ENCODE measurements at places on chromosomes 13 and 19.

GRCh38 chr13:66113882-66114526, 1116.1 kb downstream of the PCDH9 start:
- DNase-seq, result no peak

- no peak for DNase-seq
Observed at GRCh38 chr19:44452367-44452766, 4.1 kb upstream of the ZNF229 start.

- no peak for DNase-seq
Observed at GRCh38 chr19:28019901-28020300, 1193.0 kb downstream of the UQCRFS1 start.

- no peak for DNase-seq
Observed at GRCh38 chr13:77239312-77239711, 87.6 kb downstream of the MYCBP2 start.

DNA sequence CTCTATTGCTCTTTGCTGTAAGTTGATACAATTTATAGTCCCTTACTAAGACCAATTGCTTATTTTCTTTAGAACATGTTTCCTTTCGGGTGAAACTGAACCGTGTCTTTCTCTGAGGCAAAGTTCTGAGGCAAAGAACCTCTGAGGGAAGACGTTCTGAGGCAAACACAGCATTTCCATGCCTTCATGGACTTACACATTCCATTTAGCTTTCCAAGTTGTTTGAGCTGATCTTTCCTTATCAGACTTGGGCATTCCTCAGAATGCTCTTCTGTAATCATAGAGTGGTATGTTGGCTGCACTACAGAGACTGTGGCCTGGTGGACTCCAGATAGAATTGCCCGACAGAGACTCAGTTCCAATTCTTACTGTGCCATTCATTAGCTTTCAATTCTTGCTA, 579.1 kb downstream of the KCTD12 start:
- no peak for DNase-seq

- no peak for DNase-seq
Observed at GRCh38 chr19:16436780-16437332, 34.9 kb downstream of the EPS15L1 start.

GRCh38 chr13:91745967-91746366, 347.5 kb downstream of the GPC5 start:
- DNase-seq, result peak; percentile 90

DNA sequence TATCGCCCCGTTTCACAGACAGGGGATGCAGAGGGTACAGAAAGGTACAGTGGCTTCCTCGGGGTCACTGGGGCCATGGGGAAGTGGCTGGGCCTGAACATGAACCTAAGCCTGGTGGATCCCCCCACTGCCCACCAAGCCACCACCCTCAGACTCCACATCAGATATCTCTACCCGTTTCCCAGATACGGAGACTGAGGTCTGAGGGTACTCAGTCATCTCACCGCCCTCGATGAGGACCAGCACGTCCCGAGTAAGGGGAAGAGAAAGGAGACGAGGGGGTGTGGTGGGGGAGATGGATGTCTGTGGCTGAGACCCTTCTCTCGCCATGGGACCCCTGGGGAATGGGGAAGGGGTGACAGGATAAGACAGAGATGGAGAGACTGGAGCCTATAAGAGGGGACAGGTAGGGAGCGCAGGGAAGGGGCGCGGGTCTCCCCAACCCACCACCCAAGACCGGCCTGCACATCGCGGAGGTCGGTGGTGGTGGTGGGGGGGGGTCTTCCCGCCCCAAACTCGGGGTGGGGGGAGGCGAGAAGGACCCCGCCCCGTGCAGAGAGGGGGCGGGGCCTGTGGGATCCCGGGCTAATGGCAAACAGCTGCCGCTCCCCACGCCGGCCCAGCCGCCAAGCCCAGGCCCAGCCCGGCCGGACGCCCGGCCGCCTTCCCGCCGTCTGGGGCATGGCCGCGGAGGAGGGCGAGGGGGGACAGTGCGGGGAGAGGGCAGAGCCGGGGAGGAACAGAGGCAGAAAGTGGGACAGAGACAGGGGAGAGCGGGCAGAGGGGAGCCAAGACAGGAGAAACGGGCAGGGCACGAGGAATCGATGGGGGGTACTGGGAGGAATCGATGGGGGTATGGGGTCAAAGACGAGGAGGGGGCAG, 698 bp downstream of the KANK2 start:
- peak; percentile 59 for DNase-seq

DNA sequence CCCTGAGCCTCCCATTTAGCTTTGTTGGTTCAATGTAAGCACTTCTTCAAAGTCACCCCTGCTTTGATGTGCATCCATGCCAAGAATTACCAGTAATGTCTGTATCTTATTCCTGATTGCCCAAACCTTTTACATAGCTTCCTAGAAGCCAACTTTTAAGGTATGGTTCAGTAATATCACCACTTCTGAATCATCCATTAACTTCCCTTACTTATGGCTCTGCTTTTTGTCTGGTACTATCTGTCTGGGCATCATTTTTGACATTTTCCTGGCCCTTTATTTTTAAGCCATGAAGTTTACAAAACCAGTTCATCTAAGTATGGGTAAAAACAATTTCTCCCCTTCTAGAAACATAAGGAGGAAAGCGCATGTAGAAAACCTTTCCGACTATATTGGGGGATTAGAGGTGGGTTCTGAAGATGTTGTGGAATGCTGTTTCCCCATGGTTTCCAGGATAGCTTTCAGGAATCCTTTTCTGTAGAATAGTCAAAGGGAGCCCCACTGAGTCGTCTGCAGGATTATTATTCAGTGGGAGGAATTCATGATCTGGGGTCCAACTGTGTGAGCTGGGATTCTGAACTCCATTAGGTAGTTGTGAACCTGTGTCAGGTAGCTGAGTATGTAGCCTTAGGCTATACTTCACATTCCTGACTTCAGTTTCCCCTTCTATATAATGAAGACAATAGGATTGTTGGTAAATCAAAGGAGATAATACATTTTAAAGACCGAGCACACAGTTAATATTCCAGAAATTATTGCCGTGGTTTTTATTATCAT, 163.8 kb downstream of the SUCLA2 start:
- DNase-seq, result no peak

DNA sequence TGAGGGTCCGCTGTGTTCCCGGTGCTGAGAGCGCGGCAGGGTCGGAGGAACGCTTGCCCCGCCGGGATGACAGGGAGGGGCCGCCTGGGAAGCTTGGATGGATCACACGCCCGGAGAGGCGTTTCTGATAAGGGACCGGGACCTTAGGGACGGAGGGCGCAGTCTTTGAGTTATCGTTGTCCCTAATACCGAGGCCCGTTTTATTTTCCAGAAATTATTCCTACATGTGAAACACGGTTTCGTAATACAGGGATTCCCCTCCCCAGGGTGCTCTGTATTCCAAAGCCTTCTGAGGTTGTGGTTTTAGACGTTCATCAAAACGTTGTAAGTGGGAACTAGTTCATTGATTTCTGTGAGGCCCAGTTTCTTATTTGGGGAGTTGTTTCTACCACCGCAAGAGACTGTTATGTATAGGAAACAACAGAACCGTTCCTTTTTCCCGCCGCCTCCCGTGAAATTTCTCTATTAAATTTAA, 752 bp downstream of the PDCD5 start:
- peak; percentile 49 for DNase-seq

DNA sequence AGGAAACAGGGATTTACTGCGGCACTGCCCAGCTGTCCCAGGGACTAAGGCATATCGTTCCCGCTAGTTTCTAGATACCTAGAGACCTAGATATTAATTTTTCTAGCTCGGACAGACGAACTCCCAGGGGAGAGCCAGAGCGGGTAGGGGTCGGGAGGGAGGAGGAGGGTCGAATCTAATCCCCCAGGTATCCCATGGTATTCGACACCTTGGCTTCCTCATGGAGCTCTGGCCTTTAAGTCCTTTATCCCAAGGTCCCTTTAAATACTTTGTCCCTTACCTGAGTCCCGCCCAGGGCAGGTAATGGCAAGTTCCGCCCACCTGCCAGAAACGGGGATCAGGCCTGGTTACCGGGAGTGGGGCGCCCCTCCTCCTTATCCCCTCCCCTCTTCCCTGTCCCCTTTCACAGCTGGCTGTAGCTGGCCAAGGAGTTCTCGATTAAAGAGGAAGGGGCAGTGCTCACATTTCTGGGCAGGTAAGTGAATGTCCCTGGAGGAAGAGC, at the start of gene PRRG2:
TSS of gene PRRG2 (plus strand) at position 310 of the 502 bp plus-strand sequence. CDS start 1,904 bp downstream, outside the sequence.
- peak; percentile 53 for DNase-seq

DNA sequence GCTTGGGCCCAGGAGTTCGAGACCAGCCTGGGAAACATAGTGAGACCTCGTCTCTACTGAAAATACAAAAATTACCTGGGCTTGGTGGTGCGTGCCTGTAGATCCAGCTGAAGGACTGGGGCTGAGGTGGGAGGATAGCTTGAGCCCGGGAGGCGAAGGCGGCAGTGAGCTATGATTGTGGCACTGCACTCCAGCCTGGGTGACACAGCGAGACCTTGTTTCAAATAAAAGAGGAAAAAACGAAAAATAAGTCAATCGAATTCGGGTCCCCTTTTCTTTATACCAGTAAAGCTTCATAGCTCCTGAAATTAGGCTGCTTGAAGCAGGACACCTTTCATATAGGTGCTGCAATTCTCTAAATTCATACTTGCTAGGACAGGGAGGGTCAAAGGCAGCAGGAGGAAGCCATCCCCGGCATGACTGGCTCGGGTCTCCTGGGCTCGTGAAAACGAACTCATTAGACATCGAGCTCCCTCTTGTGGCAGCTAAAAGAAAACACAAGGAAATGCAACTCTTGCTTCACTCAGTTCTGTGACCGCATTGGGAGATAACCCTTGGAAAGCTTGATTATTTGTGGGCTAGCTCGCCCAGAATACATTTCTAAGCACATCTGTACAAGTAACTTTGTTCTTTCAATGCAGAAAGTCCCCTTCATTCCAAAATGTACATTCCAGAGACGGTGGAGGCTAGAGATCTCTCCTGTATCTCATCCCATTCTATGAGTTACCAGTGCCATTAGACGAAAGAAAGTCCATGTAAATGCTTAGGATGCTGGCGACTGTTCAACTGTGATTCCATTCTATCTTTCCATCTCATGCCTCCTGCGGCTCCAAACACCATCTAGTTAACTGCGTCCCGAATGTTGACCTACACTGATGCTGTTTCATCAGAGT, 16.8 kb downstream of the FPR2 start:
- peak; percentile 83 for DNase-seq

- DNase-seq, result no peak
Observed at GRCh38 chr13:79532576-79532975, 51.6 kb downstream of the NDFIP2 start.

DNA sequence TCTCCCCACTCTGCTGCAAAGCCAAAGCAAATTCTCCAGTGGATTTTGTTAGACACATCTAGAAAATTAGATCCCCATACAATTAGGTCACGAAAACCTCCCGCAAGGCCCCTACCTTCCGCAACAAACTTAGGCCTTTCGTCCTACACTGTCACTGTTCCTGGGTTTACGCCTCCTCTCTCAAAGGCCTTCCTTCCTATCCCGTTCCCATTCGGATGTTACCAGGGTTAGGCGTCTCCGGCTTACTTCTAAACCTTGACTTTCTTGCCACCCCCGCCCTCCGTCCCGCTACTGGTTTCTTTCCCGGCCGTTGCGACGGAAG, 754 bp downstream of the RNF6 start:
- DNase-seq, result peak; percentile 75

- DNase-seq, result no peak
Observed at GRCh38 chr13:44388427-44389059, 14.9 kb downstream of the SERP2 start.

DNA sequence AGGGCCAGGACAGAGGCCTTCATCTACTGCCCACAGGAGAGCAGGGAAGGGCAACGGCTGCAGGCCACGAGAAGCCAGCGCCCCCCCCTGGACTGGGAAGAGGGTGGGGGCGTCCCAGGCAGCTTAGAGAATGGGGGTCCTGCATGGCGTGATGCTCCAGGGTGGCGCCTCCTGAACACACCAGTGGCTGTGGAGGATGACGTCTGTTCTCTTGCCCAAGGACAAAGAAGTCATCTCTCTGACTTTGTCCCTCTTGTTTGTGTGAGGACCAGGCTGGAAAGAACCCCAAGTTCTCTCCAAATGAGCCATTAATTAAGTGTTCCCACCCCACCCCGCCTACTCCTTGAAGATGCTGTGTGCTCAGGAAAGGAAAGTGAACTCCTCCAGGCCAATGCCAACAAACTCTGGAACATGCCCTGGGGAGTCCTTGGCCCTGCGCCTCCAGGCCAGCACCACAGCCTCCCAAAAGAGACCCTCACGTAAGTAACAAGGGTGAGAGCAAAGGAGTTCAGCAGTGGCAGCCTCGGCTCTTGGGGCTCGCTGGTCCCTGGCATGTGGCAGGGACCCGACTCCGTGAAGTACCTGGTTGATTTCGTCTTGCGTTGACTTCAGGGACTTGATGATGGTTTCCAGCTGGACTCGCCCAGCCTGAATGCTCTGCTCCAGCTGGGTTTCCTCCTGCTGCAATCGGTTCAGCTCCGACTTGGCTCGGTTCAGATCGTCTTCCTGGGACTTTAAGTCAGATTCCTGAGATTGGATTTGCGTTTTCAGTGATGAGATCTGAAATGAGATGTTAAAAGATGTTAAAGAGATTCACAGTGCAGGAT, 68.4 kb downstream of the EPS15L1 start:
- no peak for DNase-seq

- peak; percentile 51 for DNase-seq
Observed at GRCh38 chr13:75372517-75372916, 109.5 kb downstream of the TBC1D4 start.

- DNase-seq, result no peak
Observed at GRCh38 chr13:113245849-113246796, 36.7 kb downstream of the CUL4A start.

DNA sequence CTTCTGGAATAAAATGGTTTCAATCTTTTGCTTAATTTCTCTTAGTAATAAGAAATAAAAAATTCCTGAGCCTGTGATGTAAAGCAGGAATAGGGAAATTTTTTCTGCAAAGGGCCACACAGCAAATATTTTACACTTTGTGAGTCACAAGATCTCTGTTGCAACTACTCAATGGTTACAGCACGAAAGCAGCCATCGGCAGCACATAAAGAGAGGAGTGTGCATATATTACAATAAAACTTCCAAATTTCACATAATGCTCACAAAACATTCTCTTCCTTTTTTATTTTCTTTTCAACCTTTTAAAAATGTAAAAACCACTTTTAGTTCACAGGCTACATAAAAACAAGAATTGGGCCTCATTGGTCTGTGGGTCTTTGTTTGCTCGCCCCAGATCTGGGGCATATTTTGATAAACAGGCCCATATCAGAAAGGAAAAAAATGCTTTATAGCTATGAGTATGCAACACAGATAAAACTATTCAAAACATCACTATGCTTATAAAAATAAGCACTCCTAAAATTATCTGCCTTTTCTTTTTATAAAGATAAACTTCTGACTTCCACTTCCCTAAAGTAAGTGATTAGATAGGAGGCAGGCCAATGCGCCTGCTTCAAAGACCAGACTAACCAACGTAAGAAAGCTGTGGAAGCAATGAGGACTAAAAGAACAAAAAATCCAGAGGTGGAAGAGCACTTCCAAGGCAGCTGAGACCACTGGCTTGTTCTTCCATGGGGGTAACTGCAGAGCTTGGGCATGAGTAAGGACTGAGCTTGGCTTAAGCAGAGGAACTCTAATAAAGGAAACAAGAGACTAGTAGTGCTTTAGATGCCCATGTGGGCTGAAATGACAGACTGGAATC, 26.5 kb downstream of the MYCBP2 start:
- DNase-seq, result no peak

DNA sequence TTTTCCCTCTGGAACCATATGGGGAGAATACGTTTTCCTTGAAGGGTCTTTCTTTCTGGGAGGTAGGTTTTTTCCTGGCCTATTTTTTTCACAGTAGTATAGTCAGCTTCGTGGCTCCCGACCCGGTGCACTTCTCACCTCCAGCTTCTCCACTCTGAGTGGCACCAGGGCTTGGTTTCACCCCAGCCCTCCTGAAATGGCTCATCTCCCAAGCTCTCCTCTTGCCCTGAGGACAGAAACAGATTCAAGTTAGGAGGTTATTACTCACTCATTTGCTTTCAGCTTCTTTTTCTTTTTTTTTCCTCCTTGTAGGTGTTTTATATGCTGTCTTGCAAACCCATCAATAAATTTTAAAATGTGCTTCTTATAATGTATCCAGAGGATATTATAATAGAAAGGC, 199.3 kb downstream of the RFC3 start:
- no peak for DNase-seq
